Caco-2 (cell line): ENCODE measurements at places on chromosomes 13 and 19. TPM values are rescaled to one million over a fixed set of nuclear protein-coding genes. Genes with fewer than 3 reads are reported as not detected.
A peak's percentile ranks its signal among the peaks of the same experiment; 100 is the strongest.

Gene SPRED3
- total RNA-seq, result 2.9 and 3.5 TPM in 2 replicates

Gene LYPD3
- total RNA-seq, result 1.3 and 2.2 TPM in 2 replicates

DNA sequence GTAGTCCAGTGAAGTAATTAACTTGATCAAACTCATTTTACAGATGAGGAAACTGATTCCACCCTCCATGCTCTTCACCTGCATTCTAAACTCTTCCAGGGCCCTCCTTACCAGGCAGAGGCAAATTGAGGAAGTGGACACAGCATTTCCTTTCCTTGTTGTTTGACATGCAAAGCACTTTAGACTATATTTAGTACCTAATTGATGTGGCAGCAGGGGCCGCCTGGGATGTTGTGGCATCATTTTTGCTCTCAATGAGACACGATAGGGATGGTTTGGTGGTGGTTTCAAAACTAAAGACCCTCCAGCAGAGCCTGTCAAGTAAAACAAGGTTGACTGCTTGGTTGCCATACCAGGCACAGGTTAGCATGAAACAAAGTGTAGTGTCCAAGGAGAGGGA, 7.9 kb downstream of the SIPA1L3 start:
- DNase-seq, result no peak
- no peaks in the 10 kb centered on the region for H3K27me3 ChIP-seq

DNA sequence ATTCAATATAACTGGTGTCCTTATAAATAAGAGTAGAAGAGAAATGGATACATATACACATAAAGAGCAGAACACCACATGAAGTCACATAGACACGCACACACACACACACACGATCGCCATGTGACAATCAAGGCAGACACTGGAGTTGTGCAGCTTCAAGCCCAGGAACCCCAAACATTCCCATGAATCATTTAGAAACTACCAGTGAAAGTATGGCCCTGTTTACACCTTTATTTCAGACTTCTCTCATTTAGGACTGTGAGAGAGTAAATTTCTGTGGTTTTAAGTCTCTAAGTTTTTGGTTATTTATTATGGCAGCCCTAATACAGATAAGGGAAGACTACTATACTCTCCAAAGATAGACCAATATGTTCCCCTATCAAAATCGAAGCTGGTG, 20.4 kb upstream of the TNFSF13B start:
- H3K27me3 ChIP-seq, result no peaks in the 10 kb centered on the region
- no peak overlapping the region for H3K4me3 ChIP-seq
- H3K36me3 ChIP-seq, result no peaks in the 10 kb centered on the region
- no peak for DNase-seq

Gene SYMPK
- 81.8 and 85.0 TPM in 2 replicates for total RNA-seq

DNA sequence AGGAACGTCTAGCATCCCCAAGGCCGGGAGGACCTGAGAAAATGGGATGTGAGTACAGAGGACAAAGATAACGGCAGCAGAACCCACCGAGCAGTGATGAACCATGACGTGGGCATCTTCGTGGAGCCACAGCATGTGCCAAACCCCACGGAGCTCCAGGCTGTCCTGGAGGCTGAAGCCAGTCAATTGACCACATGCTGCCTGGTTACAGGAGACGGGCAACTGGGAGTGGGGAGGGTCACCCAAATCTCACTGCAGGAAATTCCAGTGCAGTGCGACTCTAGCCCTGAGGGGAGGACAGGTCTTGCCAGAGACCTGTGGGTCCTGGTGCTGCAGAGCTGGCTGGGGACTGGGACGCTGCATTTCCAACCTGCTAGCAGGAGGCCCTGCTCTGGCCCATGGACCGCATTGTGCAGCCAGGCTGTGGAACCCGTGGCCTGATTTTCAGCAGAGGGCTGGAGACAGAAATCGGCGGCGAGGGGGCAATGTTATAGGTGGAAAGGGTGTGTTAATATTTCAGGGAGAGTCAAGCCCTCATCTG, 3.2 kb upstream of the GRTP1 start:
- no peak for DNase-seq
- no peaks in the 10 kb centered on the region for H3K4me1 ChIP-seq
- H3K4me3 ChIP-seq, result no peak overlapping the region
- no peaks in the 10 kb centered on the region for H3K36me3 ChIP-seq

Gene AMER2
- not detected in 2 replicates for total RNA-seq

- H3K36me3 ChIP-seq, result no peaks in the 10 kb centered on the region
- no peak overlapping the region for H3K4me3 ChIP-seq
- DNase-seq, result no peak
- H3K27ac ChIP-seq, result no peak overlapping the region
These were observed 97.2 kb upstream of the EDNRB start for GRCh38 chr13:78015782-78016181.

- H3K36me3 ChIP-seq, result no peaks in the 10 kb centered on the region
- H3K4me1 ChIP-seq, result peaks cover 12% of the 10 kb centered on the region
- no peaks in the 10 kb centered on the region for H3K27me3 ChIP-seq
- H3K4me3 ChIP-seq, result no peak overlapping the region
- no peak for DNase-seq
These were observed 19.1 kb downstream of the SMARCA4 start for GRCh38 chr19:10979951-10980381.

DNA sequence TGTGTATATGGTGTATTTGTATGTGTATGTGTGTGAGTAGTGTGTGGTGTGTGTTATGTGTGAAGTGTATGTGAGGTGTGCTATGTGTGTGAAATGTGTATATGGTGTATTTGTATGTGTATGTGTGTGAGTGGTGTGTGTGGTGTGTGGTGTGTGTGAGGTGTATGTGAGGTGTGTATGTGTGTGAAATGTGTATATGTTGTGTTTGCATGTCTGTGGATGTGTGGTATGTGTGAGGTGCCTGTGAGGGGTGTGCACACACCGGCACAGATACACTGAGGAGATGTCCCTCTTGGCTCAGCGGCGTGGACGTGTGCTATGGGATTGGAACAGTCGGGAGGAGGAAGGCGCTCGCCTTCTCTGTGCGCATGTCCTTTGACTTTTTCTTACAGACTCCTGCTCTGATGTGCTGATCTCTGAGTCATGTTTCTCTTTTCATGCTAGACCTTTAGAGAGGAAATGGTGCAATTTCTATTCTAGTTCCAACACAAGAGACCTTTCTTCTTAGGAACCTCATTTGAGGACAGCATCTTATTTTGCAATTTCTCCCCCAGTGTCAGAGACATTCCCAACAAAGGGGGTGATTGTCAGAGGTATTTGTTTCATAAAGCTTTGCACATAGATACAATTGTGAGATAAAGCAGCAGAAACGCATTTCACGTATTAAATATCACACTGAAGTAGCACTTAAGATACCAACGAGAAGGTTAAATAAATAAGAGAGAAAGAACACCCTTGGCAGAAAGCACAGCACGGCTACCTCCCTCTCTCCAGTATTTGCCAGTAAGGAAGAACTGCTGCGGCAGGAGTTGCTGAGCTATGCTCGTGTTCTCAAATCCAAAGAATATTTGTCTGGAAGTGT, 11.3 kb upstream of the TNFRSF19 start:
- no peak overlapping the region for H3K27ac ChIP-seq
- DNase-seq, result no peak
- H3K4me1 ChIP-seq, result peaks cover 13% of the 10 kb centered on the region
- H3K4me3 ChIP-seq, result no peak overlapping the region
- no peaks in the 10 kb centered on the region for H3K36me3 ChIP-seq
- H3K27me3 ChIP-seq, result no peaks in the 10 kb centered on the region

Gene TEX26
- not detected in 2 replicates for total RNA-seq

GRCh38 chr13:30179597-30180276, 127.6 kb downstream of the KATNAL1 start:
- H3K4me1 ChIP-seq, result 0 out of 2 replicates have a peak, but pooled peaks cover 5% of the 10 kb centered on the region
- H3K27ac ChIP-seq, result no peak overlapping the region
- DNase-seq, result no peak
- H3K4me3 ChIP-seq, result no peak overlapping the region
- no peaks in the 10 kb centered on the region for H3K36me3 ChIP-seq
- H3K27me3 ChIP-seq, result no peaks in the 10 kb centered on the region

DNA sequence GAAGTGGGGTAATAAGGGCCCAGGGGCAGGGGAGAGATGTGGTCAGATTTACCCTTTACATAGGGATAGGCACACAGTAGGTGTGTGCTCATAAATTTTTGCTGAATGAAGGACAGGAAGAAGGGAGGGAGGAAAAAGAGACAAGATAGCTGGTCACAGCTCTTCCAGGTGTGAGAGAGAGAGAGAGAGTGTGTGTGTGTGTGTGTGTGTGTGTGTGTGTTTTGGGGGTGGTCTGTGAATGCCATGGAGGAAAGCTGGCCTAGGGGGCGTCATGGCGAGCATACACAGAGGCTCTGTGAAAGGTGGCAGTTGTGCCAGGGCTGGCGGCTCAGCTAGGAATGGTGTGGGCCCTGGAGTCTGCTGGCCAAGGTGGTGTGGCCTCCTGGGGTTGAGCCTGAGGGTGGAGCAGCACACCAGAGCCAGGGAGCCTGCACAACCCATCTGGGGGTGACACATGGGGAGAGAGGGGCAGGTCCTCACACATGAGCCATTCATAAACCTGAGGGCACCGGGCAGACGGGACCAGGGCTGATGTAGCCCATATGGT, 6.0 kb upstream of the PRX start:
- H3K27ac ChIP-seq, result no peak overlapping the region
- H3K27me3 ChIP-seq, result no peaks in the 10 kb centered on the region
- no peak for DNase-seq
- no peak overlapping the region for H3K4me3 ChIP-seq

DNA sequence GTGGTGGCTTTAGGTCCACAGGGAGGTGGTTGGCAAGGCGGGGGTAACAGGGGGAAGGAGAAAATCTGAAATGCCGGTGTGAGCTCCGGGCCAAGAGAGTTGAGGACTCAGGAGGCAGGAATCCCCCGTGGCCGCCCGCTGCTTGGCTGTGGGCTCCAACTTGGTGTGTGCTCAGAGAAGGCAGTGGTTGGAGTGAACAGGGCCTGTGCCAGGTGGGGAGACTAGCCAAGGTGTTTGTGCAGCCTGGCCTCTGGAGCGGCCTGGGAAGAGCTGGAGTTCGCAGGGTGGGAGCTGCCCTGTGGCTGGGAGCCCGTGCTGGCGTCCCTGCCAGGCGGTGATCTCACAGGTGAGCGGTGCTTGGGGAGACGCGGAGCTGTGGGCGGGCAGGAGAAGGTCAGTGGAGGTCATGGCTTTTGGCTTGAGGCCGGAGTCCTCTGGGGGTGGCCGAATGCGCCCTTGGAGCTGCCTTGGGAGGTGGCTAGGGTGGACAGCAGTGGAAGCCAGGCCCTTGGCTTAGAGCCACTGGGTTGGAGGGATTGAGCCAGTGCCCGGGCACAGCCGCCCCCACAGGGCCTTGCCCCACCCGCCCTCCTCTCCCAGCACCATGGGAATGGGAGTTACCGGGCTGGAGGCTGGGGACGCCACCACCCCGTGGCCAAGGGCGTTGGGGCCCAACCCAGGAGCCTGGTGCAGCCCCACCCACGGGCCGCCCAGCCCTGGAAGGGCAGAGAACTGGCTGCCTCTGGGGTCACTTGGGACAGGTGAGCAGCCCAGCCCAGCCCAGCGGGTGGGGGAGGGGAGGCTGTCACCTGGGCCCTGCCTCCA, 7.1 kb upstream of the CIRBP start:
- H3K36me3 ChIP-seq, result no peaks in the 10 kb centered on the region; the same call in 1 of the 2 replicates
- peak overlapping the region; percentile 65 for H3K4me3 ChIP-seq
- H3K27ac ChIP-seq, result peak overlapping the region; percentile 98
- DNase-seq, result peak; percentile 91
- H3K4me1 ChIP-seq, result peaks cover 62% of the 10 kb centered on the region

Gene ZNF91
- total RNA-seq, result 22.6 and 23.7 TPM in 2 replicates

DNA sequence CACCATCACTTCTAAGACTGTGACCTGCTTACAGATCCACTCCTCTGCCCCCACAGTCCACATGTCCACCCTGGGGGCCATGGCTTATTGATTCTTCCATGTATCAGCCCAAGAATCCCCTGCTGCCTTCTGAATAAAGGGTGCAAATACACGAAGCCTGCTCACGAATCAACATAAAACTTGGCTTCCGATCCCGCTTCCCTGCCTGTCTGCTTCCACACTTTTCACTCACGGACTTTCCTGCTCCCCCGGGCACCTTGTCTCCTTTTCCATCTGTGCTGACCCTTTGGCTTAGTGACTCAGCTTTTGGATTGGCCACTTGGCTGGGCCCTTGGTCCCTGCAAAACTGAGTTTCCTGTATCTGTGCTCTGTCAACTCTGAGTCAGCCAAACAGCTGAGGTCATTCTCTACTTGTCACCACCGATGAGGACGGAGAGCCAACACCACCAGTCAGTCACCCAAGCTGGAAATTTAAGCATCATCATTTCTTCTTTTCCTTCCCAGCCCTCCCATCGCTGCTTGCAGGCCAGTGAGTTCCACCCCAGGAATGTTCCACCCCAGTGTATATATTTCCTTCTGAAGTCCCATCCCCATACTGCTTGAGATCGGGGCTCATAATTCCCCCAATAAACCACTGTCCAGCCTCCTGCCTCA, 11.4 kb upstream of the USP12 start:
- H3K4me3 ChIP-seq, result no peak overlapping the region
- peaks cover 4% of the 10 kb centered on the region; the same call in 1 of the 2 replicates for H3K4me1 ChIP-seq
- no peak overlapping the region for H3K27ac ChIP-seq
- no peak for DNase-seq
- H3K36me3 ChIP-seq, result no peaks in the 10 kb centered on the region

DNA sequence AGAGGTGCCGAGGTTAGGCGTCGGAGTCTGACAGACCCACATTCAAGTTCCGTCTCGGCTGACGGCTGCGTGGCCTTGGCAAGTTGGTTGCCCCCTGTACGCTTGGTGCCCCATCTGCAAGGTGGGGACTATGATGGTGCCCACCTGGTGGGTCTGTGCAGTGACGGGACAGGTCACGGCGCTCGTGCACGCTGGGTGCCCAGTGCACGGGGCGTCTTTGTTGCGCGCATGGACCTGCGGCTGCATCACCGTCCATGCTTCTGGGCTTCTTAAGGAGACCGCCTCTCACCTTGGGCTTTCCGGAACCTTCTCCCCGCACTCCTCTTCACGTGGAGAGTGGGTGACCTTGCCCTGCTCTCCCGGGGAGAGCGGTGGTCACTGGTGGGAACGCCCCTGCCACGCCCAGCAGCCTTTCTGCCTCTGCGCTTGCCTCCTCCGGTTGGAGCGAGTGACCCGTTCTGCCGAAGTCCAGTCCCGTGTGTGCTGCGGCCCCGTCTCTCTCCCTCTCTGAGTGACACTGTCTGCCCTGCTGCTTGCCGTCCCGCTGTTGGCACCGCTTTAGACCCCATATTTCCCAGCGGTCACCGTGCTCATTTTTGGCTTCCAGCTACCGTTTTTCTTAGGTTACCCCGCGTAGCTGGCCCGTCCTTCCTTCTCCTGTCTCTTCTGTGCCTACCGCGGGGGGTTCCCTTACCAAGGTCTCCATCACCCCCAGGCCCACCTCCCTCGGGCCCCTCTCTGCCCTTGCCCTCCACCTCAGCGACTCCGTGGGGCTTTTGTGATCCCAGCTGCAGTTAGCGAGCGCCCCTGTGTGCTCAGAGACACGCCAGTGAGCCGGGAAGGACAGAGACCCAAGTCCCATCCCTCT, 6.4 kb downstream of the ATP11A start:
- DNase-seq, result no peak
- H3K36me3 ChIP-seq, result no peaks in the 10 kb centered on the region
- no peaks in the 10 kb centered on the region for H3K27me3 ChIP-seq
- no peak overlapping the region for H3K27ac ChIP-seq
- peaks cover 38% of the 10 kb centered on the region for H3K4me1 ChIP-seq
- no peak overlapping the region for H3K4me3 ChIP-seq

- DNase-seq, result no peak
- H3K4me3 ChIP-seq, result no peak overlapping the region
- no peaks in the 10 kb centered on the region for H3K36me3 ChIP-seq
- no peaks in the 10 kb centered on the region for H3K27me3 ChIP-seq
These were observed 16.8 kb downstream of the ADGRE2 start for GRCh38 chr19:14761607-14762006.

Gene ATP4B
- total RNA-seq, result not detected in 2 replicates

Gene TUBA3C
- total RNA-seq, result not detected in 2 replicates

GRCh38 chr13:31278869-31279268, 79.1 kb downstream of the B3GLCT start:
- H3K27ac ChIP-seq, result no peak overlapping the region
- no peaks in the 10 kb centered on the region for H3K36me3 ChIP-seq
- no peaks in the 10 kb centered on the region for H3K4me1 ChIP-seq
- no peak for DNase-seq

Gene ZNF836
- total RNA-seq, result 6.3 and 8.8 TPM in 2 replicates
